ENCODE measurements at places on chromosomes 12 and 14. TPM values are rescaled to one million over a fixed set of nuclear protein-coding genes. Genes with fewer than 3 reads are reported as not detected.

The DCN gene
- total RNA-seq, result 1.8 TPM

The SERPINA5 gene
- total RNA-seq, result not detected

The ZDHHC22 gene
- total RNA-seq, result not detected

The PUS7L gene
- 23.4 TPM for total RNA-seq

The TPPP2 gene
- not detected for total RNA-seq

The IFT81 gene
- 10.9 TPM for total RNA-seq

The MEG3 gene
- total RNA-seq, result 0.69 TPM

The PLA2G1B gene
- not detected for total RNA-seq

The WDR89 gene
- 23.8 TPM for total RNA-seq

The GPHN gene
- 17.5 TPM for total RNA-seq

The GALC gene
- total RNA-seq, result 797 TPM

The TSHR gene
- total RNA-seq, result not detected

The DIO3 gene
- total RNA-seq, result not detected

The MDGA2 gene
- 0.42 TPM for total RNA-seq

The SYCP3 gene
- total RNA-seq, result 0.14 TPM

The GARIN6 gene
- not detected for total RNA-seq

The HOXC11 gene
- 0.42 TPM for total RNA-seq

The TAS2R10 gene
- not detected for total RNA-seq

The APOF gene
- total RNA-seq, result not detected

The IGF1 gene
- total RNA-seq, result not detected

The GLIPR1L1 gene
- not detected for total RNA-seq

The SLC8B1 gene
- 5.8 TPM for total RNA-seq

The PAH gene
- not detected for total RNA-seq

The NINJ2 gene
- total RNA-seq, result not detected

The MON2 gene
- 18.2 TPM for total RNA-seq

The KRT71 gene
- not detected for total RNA-seq

The NR4A1 gene
- total RNA-seq, result 92.3 TPM

The P2RX7 gene
- total RNA-seq, result 1.2 TPM

The DIO2 gene
- 1.5 TPM for total RNA-seq

The PHC1 gene
- total RNA-seq, result 14.2 TPM

The AREL1 gene
- 31.2 TPM for total RNA-seq

The KRT78 gene
- not detected for total RNA-seq

The KLRF1 gene
- total RNA-seq, result not detected

The ANKRD33 gene
- total RNA-seq, result not detected

The ACOT6 gene
- not detected for total RNA-seq

The MANSC4 gene
- not detected for total RNA-seq
